ENCODE measurements at places on chromosomes 12 and 14.

DNA sequence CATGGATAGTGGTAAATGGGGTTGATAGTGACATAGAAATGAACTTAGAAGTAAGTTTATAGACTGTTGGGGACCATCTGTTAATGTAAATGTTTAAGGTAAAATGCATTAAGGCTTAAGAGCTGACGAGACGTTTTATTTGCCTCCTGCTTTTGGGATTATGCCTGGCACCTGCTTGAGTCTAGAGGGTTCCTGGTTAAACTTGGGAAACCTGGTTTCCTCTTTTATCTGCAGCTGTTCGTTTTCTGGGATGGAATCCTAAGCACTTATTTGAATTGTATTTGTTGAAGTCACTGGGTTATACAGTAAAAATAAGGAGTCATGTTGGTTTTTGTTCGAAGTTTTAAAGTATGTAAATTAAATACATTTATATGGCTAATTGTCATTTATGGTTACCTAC lies 914.7 kb downstream of the NRXN3 start:
- no peak for DNase-seq

DNA sequence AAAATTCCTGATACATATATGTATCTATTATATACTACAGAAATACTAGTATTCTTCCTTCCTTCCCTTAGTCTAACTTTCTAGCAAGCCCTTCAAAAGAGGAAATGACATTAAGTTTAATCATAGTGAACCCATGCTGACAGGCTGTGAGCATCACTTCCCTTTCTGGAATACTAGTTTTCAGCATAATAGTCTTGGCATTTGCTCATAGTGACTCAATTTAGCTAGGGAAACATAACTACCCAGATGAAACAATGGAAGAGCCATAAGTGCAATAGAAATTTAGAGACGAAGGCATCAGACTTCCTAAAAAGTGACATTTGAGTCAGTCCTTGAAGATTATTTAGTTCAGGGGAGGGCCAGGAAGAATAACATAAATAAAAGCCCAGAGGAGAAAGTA lies 184.5 kb upstream of the CRY1 start:
- peak; percentile 78 for DNase-seq

GRCh38 chr12:130224613-130225012 lies 62.3 kb downstream of the FZD10 start:
- no peak for DNase-seq

DNA sequence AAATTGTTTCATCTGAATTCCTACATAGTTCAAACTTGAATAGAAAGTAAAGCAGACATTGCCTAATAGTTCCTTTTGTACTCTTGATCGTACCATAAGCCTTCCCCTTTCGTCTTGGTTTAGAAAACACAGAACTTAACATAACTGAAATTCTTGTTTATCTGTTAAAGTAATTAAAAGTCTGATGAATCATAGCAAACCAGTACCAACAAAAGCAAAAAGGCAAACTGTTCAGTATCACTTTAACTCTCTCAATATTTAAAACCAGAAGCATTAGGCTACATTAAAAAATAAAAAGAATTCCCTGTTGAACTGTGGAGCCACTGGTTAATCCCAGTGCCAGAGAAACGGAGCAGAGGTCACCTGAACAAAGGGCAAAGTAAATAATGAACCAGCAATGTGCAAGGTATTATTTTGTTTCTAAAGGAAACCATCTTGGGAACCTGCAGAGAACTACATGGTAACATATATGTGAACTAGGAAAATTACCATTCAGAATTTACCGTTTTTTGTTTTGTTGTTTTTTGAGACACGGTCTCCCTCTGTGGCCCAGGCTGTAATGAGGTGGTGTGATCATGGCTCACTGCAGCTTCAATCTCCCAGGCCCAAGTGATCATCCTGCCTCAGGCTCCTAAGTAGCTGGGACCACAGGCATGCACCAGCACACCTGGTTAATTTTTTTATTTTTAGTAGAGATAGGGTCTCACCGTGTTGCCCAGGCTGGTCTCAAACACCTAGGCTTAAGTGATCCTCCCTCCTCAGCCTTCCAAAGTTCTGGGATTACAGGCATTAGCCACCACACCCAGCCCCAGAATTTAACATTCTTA lies 17.1 kb upstream of the HIGD1C start:
- DNase-seq: no peak

- DNase-seq: no peak
Measured at GRCh38 chr12:71838676-71839075, 883 bp upstream of the TBC1D15 start.

DNA sequence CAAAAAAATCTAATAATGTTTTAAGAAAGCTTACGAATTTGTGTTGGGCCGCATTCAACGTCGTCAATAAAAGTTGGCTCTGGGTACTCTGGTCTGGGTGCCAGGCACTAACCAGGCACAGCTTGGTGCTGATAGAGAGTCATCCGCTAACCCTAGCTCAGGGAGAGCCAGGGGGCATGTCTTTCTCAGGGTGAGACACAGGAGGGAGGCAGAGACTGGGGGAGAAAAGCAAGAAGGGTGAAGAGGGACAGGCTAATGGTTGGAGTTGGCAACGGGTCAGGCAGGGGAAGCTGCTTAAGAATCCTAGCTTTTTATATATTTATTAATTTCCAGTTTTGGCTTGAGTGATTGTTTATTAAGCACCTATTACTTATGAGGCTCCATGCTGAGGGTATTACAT lies 105.0 kb downstream of the CMKLR1 start:
- peak; percentile 19 for DNase-seq

DNA sequence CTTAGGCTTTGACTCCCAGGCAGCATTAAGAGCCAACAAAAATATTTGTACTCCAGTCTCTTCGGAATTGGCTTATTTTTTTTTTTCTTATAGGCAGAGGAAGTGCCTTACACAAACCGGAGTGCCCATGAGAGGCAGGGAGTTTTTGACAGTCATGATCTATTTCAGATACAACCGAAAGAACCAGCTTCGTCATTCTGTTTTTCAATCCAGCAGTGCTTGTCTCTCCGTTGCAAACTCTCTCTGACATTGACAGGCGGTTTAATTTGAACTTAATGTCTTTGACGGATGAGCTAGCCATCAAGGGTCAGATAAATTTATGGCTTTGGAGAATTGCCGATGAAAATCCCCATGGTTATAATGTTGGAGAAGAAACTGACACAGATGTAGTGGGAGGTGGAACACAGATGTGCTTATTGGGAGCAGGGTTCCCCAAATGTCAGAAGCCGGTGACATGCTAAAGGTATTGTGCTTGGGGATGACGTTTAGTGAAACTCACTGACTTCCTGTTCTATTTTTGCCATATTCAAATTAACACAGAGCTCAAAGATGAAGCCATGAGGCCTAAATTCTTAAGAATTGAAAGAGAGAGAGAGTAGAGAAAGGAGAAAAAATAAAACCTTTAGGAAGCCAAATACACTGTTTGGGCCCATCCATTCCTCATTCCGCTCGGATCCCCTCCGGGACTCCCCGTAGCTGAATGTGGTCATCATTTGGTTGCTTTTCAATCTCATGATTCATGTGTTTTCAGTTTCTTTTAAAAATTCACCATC lies 59.7 kb downstream of the PLXNC1 start:
- DNase-seq: no peak

- DNase-seq: no peak
Measured at GRCh38 chr12:66502911-66503310, 176.0 kb downstream of the GRIP1 start.

Measured in SW 1271 (cell line).